ENCODE measurements at places on chromosomes 12 and 14.

DNA sequence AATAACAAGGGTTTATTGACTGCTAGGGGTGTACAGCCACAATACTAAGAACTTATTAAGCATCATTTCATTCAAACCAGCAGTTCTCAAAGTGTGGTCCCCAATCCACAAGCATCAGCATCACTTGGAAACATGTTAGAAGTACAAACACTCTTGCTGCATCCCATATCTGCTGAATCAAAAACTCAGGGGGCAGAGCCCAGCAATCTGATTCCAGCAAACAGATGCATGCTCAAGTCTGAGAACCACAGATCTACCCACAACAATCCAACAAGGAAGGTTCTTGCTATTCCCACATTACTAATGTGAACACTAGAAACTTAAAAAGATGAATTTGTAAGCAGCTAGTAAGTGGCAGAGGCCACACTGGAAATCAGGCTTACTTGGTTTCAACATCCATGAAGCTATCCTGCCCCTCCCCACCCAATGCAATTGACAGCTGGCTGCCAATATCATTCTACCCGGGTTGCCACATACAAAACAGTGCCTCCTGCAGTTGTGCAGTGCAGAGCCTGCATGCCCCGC lies 6.2 kb downstream of the KRT77 start:
- no peak for DNase-seq

- DNase-seq: no peak
Measured at GRCh38 chr12:132469423-132469822, 20.5 kb upstream of the FBRSL1 start.

DNA sequence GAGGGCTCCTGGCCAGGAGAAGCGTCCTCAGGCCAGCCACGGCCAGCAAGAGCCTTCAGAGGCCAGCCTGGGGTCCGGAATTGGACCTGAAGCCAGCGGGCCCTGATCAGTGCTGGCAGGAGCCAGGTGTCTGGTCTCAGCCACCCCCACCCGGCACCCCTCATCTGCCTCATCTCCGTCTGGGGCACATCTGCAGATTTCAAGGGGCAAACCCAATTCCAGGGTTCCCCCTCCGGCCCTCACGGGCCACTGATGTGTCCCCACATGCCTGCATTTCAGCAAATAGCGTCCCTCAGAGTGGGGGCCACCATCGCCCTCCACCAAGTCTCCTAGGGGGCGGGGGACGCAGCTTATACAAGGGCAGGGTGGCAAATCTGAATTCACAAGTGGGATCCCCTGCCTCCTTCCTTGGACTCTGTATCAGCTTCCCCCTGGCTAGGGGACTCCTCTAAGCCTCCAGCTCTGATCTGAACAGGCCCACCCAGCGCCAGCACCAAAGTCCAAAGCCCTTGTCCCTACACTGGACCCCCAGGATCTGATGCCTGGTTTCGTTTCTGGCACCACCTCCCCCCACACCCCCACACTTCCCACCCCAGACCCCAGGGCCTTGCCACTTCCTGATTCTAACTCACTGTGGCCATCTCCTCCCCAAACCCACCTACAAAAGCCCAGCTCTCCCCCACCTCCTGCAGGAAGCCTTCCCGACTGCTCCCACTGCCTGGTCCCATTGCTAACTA lies 10.1 kb downstream of the TMEM179 start:
- DNase-seq: no peak

DNA sequence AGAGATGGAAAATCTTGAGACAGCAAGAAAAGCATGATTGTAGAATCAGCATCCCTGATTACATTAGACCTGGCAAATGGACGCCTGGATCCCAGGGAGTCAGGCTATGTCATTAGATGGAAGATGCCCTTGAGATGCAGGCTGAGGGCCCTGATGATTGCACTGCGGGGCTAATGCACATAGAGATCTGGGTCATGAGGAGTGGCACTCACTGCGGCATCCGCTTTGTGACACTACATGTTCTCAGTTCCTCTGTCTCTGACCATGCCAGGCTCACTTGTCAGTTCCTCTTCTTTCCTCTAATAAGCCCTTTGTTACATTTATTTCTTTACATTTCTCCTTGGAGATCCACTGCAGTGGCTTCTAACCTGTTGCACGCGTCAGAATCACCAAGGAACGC lies 70.1 kb upstream of the GPATCH2L start:
- no peak for DNase-seq

DNA sequence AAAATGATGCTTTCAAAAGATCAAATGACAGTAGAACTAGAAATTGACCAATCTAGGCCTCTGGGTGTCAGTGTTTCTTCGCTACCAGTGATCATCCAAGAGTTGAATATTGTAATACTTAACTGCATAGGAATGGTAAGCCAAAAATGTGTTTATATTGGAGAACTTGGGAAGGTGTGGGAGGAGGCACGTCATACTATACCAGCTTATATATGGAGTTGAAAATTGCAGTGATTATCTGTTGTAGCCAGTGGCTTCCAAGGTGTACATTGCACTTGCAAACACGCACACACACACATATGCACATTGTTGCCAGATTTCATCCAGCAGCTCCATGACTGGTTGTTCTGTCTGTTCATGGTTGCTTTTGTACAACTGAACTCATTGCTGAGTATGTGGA lies 36.1 kb downstream of the EID3 start:
- DNase-seq: no peak

GRCh38 chr12:125856896-125857295 lies 791.7 kb downstream of the AACS start:
- DNase-seq: no peak

DNA sequence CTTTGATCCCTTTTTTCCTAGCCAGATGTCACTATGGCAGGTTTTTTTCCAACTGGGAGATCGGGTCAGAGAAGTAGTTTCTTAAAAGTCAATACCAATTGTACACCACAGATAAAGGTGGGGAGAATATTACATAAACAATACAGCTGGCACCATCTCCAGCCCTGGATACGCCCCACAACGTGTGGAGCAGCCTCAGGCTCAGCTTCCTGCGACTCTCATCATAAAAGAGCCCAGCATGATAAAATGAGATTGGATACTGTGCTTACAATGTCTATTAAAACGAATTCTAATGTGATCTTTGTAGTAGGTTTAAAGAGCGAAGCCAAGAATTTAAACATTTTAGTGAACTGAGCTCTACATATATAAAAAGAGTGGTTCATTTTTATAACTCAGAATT lies 21.5 kb downstream of the EFCAB11 start:
- DNase-seq: no peak

GRCh38 chr12:738712-739111 lies 13.7 kb upstream of the WNK1 start:
- DNase-seq: no peak

DNA sequence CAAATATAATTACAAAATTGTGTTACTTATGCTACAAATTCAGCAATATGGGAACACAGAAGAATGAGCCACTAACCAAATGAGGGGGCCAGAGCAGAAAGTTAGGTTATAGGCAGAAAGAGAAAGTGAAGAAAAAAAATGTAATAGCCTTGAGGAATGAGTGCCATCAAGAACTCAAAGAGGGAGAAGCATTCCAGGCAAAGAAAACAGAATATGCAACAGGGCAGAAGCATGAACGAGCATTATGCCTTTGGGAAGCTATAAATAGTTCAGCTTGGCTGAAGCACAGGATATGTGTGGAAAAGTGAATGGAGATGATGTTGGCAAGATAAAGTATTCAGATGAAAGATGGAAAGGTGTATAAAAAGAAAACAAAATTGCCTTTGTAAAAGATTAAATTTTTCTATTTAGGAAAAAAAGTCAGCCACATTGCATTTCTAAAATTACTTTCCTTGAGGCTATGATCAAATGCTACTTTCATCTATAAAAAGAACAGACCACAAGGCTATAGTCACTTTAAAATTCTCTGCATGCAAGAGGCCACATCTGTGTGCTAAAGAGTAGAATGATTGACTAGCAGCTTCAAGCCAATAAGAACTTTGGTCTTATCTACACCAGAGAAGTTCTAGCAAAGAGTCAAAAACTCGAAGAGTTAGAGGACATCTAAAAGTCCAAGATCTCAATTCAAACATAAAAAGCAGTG lies 193.6 kb upstream of the GARIN6 start:
- DNase-seq: peak; percentile 6

- DNase-seq: no peak
Measured at GRCh38 chr14:89563471-89563870, 146.4 kb upstream of the FOXN3 start.

DNA sequence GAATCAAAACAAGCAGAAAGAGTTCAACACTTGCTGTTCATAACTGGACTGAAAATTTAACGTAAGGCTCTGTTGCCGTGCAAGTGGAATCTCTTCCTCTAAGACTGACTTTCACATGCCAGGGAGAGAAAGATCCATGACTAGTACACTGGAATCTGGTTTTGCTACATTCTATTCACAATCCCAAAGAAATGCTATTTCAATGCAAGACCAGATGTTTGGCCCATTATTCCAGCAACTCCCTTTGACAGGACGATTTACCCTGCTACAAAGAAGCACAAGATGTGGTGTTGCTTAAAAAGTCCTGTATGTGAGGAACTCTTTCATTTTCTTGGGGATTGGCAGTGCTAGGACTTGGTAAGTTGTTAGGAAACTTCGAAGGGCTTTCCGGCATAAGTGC lies 17.4 kb downstream of the RFC5 start:
- no peak for DNase-seq

DNA sequence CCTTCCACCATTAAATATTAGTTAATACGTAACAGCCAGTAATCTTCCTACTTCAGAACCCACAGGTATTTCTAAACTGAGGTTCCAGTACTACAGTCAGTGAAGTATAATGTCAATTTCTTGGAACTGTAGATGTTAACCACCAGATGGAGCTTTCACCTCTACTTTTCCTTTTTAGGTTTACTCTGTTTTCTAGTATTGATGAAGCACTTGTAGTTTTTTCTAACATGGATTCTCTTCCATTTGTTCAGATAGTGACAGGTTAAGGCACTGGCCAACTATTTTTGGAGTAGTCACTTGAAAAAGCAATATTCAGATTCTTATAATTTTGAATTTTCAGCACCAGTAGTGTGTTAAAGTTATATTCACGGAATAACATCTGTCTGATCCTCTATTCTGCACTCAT lies 4.6 kb upstream of the SEC23A start:
- DNase-seq: peak; percentile 68
